Foreskin keratinocyte (primary cell): ENCODE measurements at places on chromosomes 1 and 21. TPM values are rescaled to one million over a fixed set of nuclear protein-coding genes. Genes with fewer than 3 reads are reported as not detected.
A peak's percentile ranks its signal among the peaks of the same experiment; 100 is the strongest.

DNA sequence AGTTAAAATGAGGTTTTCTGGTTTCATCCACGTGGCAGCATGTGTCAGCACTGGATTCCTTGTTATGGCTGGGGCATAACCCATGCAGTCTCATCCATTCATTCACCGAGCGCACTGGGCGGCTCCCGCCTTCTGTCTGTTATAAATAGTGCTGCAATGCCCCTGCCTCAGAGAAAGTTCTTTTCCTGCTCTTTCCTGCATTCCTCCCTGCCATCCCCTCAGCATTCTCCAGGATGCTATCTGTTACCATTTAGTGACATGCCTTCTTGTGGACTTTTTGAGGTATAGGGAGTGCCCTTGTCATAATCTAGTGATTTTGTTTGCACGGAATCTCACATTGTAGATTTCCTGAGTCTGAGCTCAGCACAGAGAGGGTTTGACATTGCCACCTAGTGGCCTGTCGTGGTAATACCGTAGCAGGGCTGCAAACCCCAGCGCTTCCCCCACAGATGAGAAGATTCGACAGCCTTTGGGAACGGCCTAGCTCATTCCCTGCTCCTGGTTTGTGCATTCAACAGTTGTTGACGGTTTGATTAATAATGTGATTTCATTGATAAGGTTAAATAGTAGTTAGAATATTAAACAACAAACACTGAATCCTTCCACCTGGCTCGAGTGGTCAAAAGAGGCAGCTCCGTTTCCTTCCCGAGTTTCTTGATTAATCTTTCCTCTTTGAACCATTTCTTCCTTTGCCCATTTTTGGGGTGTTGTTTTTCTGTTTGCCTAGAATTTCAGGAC lies 46.3 kb downstream of the UMODL1 start:
- peak; percentile 69 for DNase-seq

DNA sequence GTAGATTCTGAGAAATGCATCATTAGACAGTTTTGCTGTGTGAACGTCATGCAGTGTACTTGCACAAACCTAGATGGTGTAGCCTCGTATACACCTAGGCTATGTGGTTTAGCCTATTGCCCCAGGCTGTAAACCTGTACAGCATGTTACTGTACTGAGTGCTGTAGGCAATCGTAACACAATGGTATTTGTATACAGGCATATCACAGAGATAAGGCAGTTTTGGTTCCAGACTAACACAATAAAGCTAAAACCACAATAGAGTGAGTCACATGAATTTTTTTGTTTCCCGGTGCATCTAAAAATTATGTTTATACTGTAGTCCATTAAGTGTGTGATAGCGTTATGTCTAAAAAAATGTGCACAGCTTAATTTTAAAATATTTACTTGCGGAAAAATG lies 6.9 kb downstream of the IL10RB start:
- DNase-seq: no peak

- peak; percentile 49 for DNase-seq
These were observed 12.3 kb downstream of the IFI6 start for GRCh38 chr1:27659497-27660299.

GRCh38 chr1:21335750-21336224 lies 45.5 kb upstream of the ECE1 start:
- peak; percentile 54 for DNase-seq

- DNase-seq: no peak
These were observed 2.5 kb downstream of the KIF21B start for GRCh38 chr1:201020721-201021629.

Gene A3GALT2
- total RNA-seq: not detected in 2 replicates

Gene FCRL5
- not detected in 2 replicates for total RNA-seq
